Lung (tissue), 17 donors: ENCODE measurements at places on chromosomes 16 and 17. TPM values are rescaled to one million over a fixed set of nuclear protein-coding genes. Genes with fewer than 3 reads are reported as not detected.
A peak's percentile ranks its signal among the peaks of the same experiment; 100 is the strongest.

DNA sequence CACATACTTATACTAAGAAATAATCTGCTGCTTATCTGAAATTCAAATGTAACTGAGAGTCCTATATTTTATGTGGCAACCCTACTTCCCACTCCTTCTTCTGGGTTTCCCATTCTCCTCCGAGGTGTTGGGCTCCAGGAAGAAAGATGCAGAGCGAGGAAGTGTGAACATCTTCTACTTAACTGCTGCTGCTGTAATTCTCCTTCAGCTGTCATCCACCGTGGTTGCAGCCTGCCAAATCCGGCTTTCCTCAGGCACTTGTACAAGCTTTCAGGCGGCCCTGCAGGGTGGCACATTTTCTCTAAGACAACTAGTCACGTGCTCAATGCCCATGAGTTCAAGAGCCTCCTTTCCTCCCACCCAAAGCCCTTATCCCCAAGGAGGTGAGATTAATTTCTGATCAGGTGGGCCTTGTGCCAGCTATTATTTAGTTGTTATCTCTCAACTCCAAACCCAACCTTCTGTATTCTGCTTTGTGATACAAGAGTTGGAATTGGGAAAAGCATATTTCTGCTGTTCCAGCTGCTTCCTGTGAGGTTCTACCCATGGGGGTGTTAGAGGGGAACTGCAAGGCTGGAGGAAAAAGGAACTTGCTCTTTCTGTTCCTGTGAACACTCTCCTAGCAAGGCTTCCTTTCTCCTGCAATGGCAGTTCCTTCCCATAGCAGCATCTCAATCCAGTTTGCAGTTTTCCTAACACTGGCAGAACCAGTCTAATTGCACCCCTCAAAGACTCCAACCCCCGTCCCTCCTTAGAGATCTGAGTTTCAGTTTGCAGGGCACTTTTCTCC, 67.6 kb upstream of the RBBP6 start:
- no peak overlapping the region for H3K27ac ChIP-seq
- no peak for DNase-seq
- no peaks in the 10 kb centered on the region for H3K36me3 ChIP-seq
- H3K27me3 ChIP-seq, result no peaks in the 10 kb centered on the region

The ZNF385C gene
- 0.57 TPM for polyA plus RNA-seq

GRCh38 chr17:79654350-79654959, 43.6 kb upstream of the RBFOX3 start:
- no peaks in the 10 kb centered on the region for H3K27me3 ChIP-seq
- no peaks in the 10 kb centered on the region for H3K36me3 ChIP-seq
- DNase-seq, result no peak
- no peak overlapping the region for H3K4me3 ChIP-seq
- no peaks in the 10 kb centered on the region for H3K4me1 ChIP-seq

The ZG16 gene
- polyA plus RNA-seq, result 0.01 TPM

The PYDC1 gene
- not detected for polyA plus RNA-seq

GRCh38 chr17:47913050-47913449, 17.0 kb downstream of the SP2 start:
- H3K4me3 ChIP-seq, result no peak overlapping the region
- no peak overlapping the region for H3K27ac ChIP-seq
- no peaks in the 10 kb centered on the region for H3K27me3 ChIP-seq
- H3K4me1 ChIP-seq, result peaks cover 3% of the 10 kb centered on the region

The KRT12 gene
- not detected for polyA plus RNA-seq

- H3K4me3 ChIP-seq, result no peak overlapping the region
- no peaks in the 10 kb centered on the region for H3K4me1 ChIP-seq
- no peaks in the 10 kb centered on the region for H3K36me3 ChIP-seq
- DNase-seq, result no peak
- H3K27me3 ChIP-seq, result no peaks in the 10 kb centered on the region
These were observed 42.1 kb upstream of the MLYCD start for GRCh38 chr16:83856792-83857191.

GRCh38 chr16:68228652-68229051, 7.3 kb downstream of the ESRP2 start:
- H3K4me3 ChIP-seq, result no peak overlapping the region
- H3K27me3 ChIP-seq, result no peaks in the 10 kb centered on the region
- H3K36me3 ChIP-seq, result peaks cover 12% of the 10 kb centered on the region
- no peak for DNase-seq
- H3K27ac ChIP-seq, result no peak overlapping the region

GRCh38 chr17:19346351-19347255, 15.9 kb downstream of the B9D1 start:
- no peaks in the 10 kb centered on the region for H3K27me3 ChIP-seq
- no peak for DNase-seq
- H3K4me3 ChIP-seq, result no peak overlapping the region
- H3K27ac ChIP-seq, result peak overlapping the region; percentile 15
- no peaks in the 10 kb centered on the region for H3K36me3 ChIP-seq
- H3K4me1 ChIP-seq, result peaks cover 11% of the 10 kb centered on the region

The SLC5A11 gene
- 0.05 TPM for polyA plus RNA-seq

- H3K27me3 ChIP-seq, result no peaks in the 10 kb centered on the region
- no peaks in the 10 kb centered on the region for H3K4me1 ChIP-seq
- DNase-seq, result no peak
- no peaks in the 10 kb centered on the region for H3K36me3 ChIP-seq
These were observed 19.7 kb downstream of the WFDC1 start for GRCh38 chr16:84314373-84314772.

The ITGB3 gene
- 1.3 TPM for polyA plus RNA-seq

DNA sequence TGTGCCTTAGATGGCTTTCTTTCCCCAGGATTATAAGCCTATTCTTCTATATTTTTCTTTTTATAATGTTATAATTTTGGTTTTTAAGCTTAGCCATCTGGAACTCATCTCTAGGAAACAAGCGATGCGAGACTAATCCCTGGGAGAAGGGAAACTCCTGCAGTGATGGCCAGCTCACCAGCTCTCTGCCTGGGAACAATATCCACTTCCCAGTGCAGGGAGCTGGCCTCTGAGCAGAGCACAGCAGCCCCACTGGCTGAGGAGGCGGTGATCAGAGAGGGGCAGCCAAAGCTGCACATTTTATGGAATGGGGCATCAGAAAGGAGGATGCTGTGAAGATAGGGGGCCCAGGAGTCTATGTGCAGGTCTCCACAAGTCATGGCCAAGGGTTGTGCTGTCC, 183.3 kb downstream of the LGALS9B start:
- no peak overlapping the region for H3K27ac ChIP-seq
- H3K4me1 ChIP-seq, result no peaks in the 10 kb centered on the region
- no peaks in the 10 kb centered on the region for H3K36me3 ChIP-seq
- H3K27me3 ChIP-seq, result no peaks in the 10 kb centered on the region
- H3K4me3 ChIP-seq, result no peak overlapping the region

DNA sequence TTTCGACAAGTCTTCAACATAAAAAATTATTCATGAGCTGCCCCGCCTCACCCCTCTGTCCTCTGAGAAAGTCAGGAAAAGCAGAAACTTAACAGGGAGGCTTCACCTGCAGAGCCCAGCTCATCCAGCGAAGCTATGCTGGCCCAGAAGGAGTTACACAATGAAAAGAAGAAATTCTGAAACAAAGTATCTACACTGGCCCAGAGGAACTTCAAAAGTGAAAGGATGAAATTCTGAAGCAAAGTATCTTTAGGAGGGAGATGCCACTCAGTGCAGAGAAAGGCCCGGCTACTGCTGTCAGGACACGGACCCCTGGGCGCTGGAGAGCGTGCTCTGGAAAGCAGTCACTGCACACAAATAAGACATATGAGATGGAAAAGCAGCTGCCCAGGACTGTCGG, 1.6 kb downstream of the GALNS start:
- no peak overlapping the region for H3K27ac ChIP-seq
- no peak overlapping the region for H3K4me3 ChIP-seq
- H3K4me1 ChIP-seq, result peaks cover 16% of the 10 kb centered on the region
- no peaks in the 10 kb centered on the region for H3K27me3 ChIP-seq
- H3K36me3 ChIP-seq, result peaks cover 18% of the 10 kb centered on the region

DNA sequence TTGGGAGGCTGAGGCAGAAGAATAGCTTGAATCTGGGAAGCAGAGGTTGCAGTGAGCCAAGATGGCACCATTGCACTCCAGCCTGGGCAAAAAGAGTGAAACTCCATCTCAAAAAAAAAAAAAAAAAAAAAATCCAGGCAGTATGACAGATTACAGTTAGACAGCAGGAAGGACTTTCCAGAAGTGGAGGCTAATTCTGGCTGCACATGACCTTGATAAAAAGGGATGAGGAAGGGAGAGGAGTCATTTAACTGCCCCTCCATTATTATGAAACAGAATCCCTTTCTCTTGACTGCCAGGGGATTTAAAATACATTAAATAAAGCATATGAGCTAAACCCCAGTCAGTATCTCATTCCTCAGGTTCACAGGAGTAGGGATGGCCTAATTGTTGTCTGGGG, 1.8 kb upstream of the ARHGAP23 start:
- DNase-seq, result no peak
- H3K27me3 ChIP-seq, result no peaks in the 10 kb centered on the region
- H3K27ac ChIP-seq, result peak overlapping the region; percentile 63
- no peak overlapping the region for H3K4me3 ChIP-seq

GRCh38 chr16:11403534-11403795, 58.2 kb downstream of the RMI2 start:
- no peak overlapping the region for H3K4me3 ChIP-seq
- H3K27me3 ChIP-seq, result no peaks in the 10 kb centered on the region
- no peaks in the 10 kb centered on the region for H3K36me3 ChIP-seq

The C17orf100 gene
- polyA plus RNA-seq, result 1.6 TPM

The SCIMP gene
- 3.8 TPM for polyA plus RNA-seq

The LRRC75A gene
- polyA plus RNA-seq, result 1.6 TPM

The CDRT15L2 gene
- not detected for polyA plus RNA-seq

DNA sequence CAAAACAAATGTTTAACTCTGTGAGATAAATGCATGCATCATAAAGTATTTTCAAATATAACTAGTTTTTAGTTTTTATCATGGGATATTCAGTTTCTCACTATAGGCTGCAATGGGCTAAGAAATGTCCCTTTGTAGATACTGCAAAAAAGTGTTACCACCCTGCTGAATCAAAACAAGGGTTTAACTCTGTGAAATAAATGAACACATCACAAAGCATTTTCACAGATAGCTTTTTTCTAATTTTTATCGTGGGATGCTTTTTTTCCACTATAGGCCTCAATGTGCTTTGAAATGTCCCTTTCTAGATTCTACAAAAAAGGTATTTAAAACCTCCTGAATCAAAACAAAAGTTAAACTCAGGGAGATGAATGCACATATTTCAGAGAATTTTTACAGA, 541.1 kb downstream of the KCNJ18 start:
- no peaks in the 10 kb centered on the region for H3K27me3 ChIP-seq
- no peaks in the 10 kb centered on the region for H3K4me1 ChIP-seq
- no peak overlapping the region for H3K27ac ChIP-seq
- H3K36me3 ChIP-seq, result no peaks in the 10 kb centered on the region
- no peak overlapping the region for H3K4me3 ChIP-seq

DNA sequence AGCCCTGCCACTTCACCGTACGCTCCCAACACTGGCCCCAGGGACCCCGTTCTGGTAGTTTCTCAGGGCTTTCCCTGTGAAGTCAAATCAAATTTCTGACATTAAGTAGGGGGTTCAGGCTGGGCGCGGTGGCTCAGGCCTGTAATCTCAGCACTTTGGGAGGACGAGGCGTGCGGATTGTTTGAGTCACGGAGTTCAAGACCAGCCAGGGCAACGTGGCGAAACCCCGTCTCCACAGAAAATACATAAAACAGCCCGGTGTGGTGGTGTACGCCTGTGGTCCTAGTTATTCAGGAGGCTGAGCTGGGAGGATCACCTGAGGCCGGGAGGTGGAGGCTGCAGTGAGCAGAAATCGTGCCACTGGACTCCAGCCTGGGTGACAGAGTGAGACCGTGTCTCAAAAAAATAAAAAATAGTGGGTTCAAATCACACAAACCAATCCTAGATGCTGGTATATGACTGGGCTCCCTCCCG, 632 bp downstream of the CYBC1 start:
- peaks cover 13% of the 10 kb centered on the region for H3K4me1 ChIP-seq
- DNase-seq, result no peak
- no peaks in the 10 kb centered on the region for H3K27me3 ChIP-seq
- H3K36me3 ChIP-seq, result peaks cover 13% of the 10 kb centered on the region
- H3K27ac ChIP-seq, result peak overlapping the region; percentile 95

DNA sequence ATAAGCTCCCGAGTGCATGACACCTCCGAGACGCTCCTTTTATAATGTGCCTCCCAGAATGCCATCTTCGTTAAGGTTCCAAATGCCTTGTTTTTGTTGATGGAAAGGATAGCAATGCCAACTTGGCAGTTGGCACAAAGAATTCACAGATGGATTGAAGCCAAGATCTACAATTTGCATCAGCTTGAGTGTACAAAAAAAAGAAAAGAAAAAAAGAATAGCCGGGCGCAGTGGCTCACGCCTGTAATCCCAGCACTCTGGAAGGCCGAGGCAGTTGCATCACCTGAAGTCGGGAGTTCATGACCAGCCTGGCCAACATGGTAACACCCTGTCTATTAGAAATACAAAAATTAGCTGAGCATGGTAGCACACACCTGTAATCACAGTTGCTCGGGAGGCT, 7.6 kb downstream of the TBC1D16 start:
- no peak overlapping the region for H3K27ac ChIP-seq
- no peak for DNase-seq
- H3K4me1 ChIP-seq, result peaks cover 16% of the 10 kb centered on the region
- H3K4me3 ChIP-seq, result no peak overlapping the region
- H3K36me3 ChIP-seq, result no peaks in the 10 kb centered on the region

- no peaks in the 10 kb centered on the region for H3K36me3 ChIP-seq
- peaks cover 11% of the 10 kb centered on the region for H3K4me1 ChIP-seq
- peak overlapping the region; percentile 57 for H3K27ac ChIP-seq
- no peaks in the 10 kb centered on the region for H3K27me3 ChIP-seq
- no peak overlapping the region for H3K4me3 ChIP-seq
These were observed 1.6 kb upstream of the DUSP14 start for GRCh38 chr17:37488009-37488604.

- no peaks in the 10 kb centered on the region for H3K36me3 ChIP-seq
- no peaks in the 10 kb centered on the region for H3K27me3 ChIP-seq
- no peak overlapping the region for H3K4me3 ChIP-seq
- no peaks in the 10 kb centered on the region for H3K4me1 ChIP-seq
- no peak overlapping the region for H3K27ac ChIP-seq
These were observed 24.4 kb upstream of the CREBBP start for GRCh38 chr16:3904875-3905274.

The ALOX15 gene
- polyA plus RNA-seq, result 3.8 TPM

The MYL11 gene
- 0.44 TPM for polyA plus RNA-seq

DNA sequence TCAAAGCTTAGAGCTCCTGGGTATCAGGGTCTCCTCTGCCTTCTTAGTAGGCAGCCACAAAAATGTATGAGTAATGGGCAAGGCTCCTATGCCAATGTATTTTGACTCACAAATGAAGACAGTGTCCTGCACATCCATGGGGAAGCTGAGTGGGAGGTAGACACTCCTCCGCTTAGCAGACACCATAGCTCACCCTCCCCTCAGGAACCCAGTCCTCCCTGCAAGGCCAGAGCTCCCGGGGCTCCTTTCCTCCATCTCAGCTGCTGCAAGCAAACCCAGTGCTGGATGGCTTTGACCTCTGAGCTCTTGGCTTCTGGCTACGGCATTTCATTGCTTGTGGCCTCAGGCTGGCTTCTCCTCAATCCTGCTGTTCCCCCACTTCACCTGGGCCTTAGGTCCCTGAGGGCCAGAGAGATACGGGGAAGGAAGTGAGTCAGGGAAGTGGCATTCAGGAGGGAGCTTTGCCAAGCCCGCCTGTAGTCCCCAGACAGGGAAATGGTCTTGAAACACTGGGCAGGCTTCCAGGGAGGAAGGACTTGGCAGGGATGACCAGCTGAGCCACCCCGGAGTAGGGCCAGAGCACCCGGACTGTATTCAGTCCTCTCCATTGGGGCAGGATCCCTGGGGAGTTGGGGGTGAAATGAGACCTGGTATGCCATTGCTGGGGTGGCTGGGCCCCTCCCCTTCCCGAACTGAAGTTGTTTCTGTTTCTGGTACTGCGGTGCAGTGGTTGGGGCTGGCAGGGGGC, 4.5 kb downstream of the ABCC3 start:
- no peak overlapping the region for H3K4me3 ChIP-seq
- no peaks in the 10 kb centered on the region for H3K27me3 ChIP-seq
- H3K36me3 ChIP-seq, result no peaks in the 10 kb centered on the region
- H3K27ac ChIP-seq, result peak overlapping the region; percentile 80
- peak; percentile 94 for DNase-seq

- no peak overlapping the region for H3K4me3 ChIP-seq
- H3K27me3 ChIP-seq, result no peaks in the 10 kb centered on the region
- H3K36me3 ChIP-seq, result no peaks in the 10 kb centered on the region
- no peak overlapping the region for H3K27ac ChIP-seq
These were observed 43.4 kb downstream of the ENGASE start for GRCh38 chr17:79117905-79118487.
